GM23248 (cell line): ENCODE measurements at places on chromosomes 12 and 14.

DNA sequence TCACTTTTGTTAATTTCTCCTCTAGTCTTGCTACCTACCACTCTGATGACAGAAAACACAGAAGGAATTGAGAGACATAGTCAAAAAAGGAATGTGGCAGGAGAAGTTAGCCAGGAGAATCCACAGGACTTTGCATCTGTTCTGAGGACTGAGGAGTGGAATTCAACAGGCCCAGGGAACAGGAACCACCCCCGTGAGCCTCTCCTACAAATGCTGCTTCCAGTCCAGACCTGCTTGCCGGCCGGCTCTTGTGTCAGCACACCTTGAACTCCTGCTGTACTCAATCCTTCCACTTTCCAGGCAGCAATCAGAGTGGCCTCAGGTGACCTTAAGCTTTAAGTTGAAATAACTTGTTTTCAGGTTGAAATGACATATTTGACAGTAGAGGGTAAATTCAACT lies 903.1 kb downstream of the BCL11B start:
- no peak overlapping the region for H3K4me3 ChIP-seq
- H3K27ac ChIP-seq = no peak overlapping the region
- no peaks in the 10 kb centered on the region for H3K27me3 ChIP-seq
- no peak for DNase-seq
- no peaks in the 10 kb centered on the region for H3K4me1 ChIP-seq

DNA sequence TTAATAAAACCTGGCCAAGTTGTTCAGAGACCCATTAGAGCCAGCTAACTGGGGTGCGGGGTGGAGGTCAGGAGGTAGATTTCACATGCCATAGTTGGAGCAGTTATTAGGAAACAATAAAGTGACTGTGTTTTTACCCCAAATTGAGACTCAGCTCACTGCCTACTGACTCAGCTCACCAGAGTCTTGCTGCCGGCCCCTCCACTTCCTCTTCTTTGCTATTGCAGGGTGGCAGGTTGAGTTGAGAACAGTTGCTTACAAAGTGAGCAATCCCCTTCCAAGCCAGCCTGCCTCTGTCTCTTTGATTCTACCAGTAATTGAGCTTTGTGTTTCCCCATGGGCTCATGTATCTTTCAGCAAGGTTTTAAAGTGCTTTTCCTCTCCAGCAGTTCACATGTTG lies 12.9 kb downstream of the ST8SIA1 start:
- no peak overlapping the region for H3K4me3 ChIP-seq
- H3K36me3 ChIP-seq = no peaks in the 10 kb centered on the region
- no peaks in the 10 kb centered on the region for H3K4me1 ChIP-seq
- DNase-seq = peak; percentile 33
- H3K27me3 ChIP-seq = peaks cover 27% of the 10 kb centered on the region; the same call in 1 of the 2 replicates

DNA sequence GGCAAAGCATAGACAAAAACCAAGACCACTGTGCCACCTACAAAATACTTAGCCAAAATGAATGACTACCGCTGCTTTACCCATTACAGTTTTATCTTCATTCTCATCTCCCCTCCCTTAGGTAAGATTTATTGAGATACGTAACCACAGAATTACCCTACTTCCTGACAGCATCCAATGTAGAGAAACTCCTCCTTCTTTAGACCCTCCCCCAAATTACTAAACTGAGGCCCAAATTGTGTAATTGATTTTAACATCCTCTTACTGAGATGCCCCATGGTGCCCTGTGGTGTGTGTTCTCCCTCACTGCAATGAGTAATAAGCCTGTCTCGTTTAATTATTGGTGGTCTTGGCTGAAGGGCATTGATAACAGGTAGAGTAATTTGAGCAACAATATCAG lies 19.1 kb downstream of the VRK1 start:
- H3K27ac ChIP-seq = no peak overlapping the region
- no peak for DNase-seq
- H3K4me3 ChIP-seq = no peak overlapping the region

- DNase-seq = no peak
- peaks cover 20% of the 10 kb centered on the region; the same call in 1 of the 2 replicates for H3K36me3 ChIP-seq
- H3K4me3 ChIP-seq = peak overlapping the region; percentile 5; the same call in 1 of the 2 replicates
- peaks cover under 1% of the 10 kb centered on the region; the same call in 1 of the 2 replicates for H3K4me1 ChIP-seq
- H3K27me3 ChIP-seq = no peaks in the 10 kb centered on the region
Observed at GRCh38 chr14:75281654-75282019, 3.0 kb downstream of the FOS start.

DNA sequence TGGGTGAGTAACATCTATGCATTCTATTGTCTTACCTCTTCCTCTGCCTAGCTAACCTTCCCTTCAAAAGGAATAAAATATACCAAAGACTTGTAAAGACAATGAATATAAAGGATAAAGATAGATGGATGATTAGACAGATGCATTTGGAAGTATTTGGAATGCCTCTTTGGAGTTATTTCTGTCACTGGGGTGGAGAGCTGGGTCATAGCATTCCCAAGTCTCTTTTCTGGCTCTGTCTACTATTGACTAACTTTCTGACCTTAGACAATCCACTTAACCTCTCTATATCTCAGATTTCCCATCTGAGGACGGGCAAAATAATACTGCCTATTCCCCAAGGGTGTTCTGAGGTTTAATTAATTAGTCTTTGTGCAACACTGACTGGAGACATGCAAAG lies 517.4 kb downstream of the DIO2 start:
- H3K36me3 ChIP-seq = no peaks in the 10 kb centered on the region
- H3K27me3 ChIP-seq = no peaks in the 10 kb centered on the region
- no peak for DNase-seq
- no peak overlapping the region for H3K27ac ChIP-seq
- H3K4me3 ChIP-seq = no peak overlapping the region

GRCh38 chr12:57233357-57234232 lies 4.1 kb downstream of the SHMT2 start:
- H3K36me3 ChIP-seq = peaks cover 30% of the 10 kb centered on the region
- peaks cover 14% of the 10 kb centered on the region for H3K4me1 ChIP-seq
- H3K27me3 ChIP-seq = no peaks in the 10 kb centered on the region
- H3K4me3 ChIP-seq = no peak overlapping the region
- no peak overlapping the region for H3K27ac ChIP-seq

GRCh38 chr12:91021076-91021475 lies 16.3 kb upstream of the EPYC start:
- H3K27ac ChIP-seq = no peak overlapping the region
- no peak overlapping the region for H3K4me3 ChIP-seq
- no peaks in the 10 kb centered on the region for H3K36me3 ChIP-seq
- no peak for DNase-seq

GRCh38 chr14:34043627-34044372 lies 92.9 kb upstream of the EGLN3 start:
- DNase-seq = peak; percentile 17
- no peak overlapping the region for H3K27ac ChIP-seq
- no peaks in the 10 kb centered on the region for H3K36me3 ChIP-seq
- H3K27me3 ChIP-seq = no peaks in the 10 kb centered on the region
- peaks cover 7% of the 10 kb centered on the region; the same call in 1 of the 2 replicates for H3K4me1 ChIP-seq
